ENCODE measurements at places on chromosomes 1 and 21.

DNA sequence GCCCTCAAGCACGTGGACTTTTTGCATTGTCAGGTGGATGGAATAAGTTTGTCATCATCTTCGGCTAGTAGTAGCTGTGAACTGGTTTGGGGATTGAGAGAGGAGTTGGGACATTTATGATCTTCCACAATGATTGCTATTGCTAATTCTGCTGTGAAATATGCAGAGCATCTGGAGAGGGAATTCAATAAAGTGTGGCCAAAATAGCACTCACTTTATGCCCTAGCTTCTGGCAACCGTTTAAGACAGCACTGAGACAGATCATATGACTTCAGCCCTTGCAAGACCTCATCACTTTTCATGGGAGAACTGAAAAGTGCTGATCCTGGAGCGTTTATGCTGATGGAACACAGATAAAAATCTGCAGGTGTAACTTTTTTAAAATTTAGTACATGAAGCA lies 360.8 kb downstream of the GPATCH2 start:
- DNase-seq: no peak

DNA sequence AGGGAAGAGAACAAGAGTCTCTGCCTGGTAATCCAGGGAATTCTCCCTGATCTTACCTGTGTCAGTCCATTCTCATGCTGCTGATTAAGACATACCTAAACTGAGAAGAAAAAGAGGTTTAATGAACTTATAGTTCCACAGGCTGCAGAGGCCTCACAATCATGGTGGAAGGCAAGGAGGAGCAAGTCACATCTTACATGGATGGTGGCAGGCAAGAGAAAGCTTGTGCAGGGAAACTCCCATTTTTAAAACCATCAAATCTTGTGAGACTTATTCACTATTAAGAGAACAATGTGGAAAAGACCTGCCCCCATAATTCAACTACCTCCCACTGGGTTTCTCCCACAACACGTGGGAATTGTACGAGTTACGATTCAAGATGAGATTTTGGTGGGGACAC lies 34.2 kb upstream of the LRRC8B start:
- DNase-seq: no peak

GRCh38 chr1:243332440-243332839 lies 76.6 kb downstream of the SDCCAG8 start:
- DNase-seq: no peak

- no peak for DNase-seq
Measured at GRCh38 chr1:196148367-196148970, 459.8 kb downstream of the KCNT2 start.

- no peak for DNase-seq
Measured at GRCh38 chr1:37574834-37575480, 18.2 kb downstream of the DNALI1 start.

GRCh38 chr1:192700834-192701271 lies 64.9 kb downstream of the RGS13 start:
- DNase-seq: no peak

DNA sequence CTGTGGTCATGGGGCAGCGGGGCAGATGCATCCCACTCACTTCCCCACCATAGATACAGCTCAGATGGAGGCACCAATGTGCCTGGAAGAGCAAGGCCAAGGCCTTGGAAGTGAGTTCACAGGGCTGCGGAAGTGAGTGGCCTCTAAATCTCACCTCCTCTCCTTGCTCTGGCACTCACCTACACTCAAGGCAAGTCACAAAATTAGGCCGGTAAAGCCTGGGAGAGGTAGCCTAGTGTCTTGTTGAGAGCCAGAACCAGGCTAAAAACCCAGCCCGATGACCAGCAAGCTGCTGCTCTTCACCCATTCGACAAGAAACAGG lies 57.5 kb downstream of the SSBP3 start:
- no peak for DNase-seq

DNA sequence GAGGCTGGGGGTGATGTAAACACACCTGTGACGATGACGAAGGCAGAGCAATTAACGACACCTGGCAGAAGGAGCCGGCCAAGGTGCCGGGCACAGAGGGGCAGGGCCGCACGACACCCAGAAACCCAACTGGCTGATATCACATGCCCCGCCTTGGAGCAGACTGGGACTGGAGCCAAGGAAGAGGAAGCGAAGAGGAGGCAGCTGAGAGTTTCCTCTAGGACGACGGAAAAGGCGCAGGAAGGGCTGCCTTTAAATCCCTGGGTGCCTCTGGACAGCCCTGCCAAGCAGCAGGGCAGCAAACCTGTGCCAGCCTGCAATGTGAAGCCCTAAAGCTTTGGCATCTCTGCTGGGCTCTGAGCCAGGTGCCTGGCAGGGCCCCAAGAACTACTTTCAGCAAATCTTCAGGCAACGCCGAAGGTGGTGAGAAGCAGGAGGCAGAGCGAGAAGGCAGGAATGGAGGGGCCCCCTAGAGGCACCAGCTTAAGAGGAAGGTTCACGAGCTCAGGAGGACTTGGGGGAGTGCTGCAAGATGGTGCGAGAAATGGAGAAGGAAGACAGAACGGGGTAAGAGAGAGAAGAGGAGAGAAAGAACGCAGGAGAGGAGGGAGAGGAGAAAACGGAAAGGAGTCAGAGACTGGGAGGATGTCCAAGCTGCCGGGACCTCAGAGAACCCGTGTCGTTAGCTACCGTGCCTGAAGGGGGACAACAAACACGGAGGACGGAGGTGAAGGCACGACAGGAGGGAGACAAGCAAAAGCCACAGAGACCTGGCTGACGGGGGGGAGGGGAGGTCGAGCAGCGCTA lies 25.3 kb upstream of the PEF1 start:
- DNase-seq: no peak

DNA sequence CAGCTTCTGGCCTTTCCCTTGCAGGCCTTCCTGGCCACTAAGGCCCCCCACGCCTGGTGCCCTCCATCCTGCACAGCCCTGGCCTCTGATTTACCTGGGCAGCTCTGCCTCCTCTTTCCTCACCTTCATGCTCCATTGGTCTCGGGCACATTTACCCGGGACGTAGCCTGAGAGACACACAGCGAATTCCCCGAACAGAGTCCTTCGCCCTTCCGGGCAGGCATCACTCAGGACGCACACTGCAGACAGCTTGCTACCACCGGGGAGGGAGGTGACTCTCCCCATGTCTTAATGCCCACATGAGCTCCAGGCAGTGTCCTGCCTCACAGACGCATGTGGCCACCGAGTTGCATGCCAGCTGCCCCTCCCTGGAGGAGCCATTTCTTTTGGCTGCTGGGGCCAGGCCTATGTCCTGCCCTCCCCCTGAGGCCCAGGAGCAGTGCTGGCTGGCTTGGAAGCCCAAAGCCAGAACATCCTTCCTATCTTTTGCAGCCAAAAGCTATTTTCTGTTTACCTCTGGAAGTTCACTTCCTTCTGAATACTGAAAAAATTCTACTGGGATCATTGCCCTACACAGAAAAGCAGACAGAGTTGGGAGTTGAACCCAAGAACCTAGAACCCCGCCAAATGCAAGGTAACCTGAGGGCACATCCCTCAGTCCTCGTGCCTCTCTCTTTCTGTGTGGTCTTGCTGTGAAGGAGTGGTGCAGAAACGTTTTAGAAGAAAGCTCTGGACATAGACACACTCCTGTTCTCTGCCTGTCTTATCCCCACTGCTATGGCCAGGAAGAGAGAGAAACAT lies 209.5 kb downstream of the TOMM20 start:
- no peak for DNase-seq

DNA sequence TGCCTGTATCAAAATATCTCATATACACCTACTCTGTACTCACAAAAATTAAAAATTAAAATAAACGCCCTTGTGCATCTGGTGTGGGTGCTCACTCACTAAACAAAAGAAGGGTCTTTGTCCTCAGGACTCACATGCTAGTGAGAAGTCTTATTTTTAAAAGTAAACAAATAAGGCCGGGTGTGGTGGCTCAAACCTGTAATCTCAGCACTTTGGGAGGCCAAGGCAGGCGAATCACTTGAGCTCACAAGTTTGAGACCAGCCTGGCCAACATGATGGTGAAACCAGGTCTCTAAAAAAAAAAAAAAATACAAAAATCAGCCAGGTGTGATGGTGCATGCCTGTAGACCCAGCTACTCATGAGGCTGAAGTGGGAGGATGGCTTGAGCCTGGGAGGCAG lies 51.5 kb downstream of the BCAR3 start:
- DNase-seq: no peak

DNA sequence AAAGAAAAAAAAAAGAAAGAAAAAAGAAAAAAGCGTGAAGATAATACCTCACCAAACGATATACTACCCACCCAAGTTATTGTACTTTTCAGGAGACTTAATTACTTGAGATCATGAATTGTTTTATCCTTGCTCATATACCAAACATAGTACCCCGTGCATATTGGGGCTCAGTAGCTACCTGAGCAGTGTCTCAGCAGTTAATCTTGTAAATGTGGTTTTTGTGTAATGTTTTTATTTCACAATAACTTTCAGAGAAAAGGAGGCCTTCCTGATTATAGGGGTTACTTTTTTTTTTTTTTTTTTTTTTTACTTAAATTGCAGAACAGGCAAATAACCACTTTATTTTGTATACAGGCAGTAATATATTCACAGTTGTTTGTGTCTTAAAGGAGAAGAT lies 80.3 kb downstream of the OSBPL9 start:
- DNase-seq: no peak

DNA sequence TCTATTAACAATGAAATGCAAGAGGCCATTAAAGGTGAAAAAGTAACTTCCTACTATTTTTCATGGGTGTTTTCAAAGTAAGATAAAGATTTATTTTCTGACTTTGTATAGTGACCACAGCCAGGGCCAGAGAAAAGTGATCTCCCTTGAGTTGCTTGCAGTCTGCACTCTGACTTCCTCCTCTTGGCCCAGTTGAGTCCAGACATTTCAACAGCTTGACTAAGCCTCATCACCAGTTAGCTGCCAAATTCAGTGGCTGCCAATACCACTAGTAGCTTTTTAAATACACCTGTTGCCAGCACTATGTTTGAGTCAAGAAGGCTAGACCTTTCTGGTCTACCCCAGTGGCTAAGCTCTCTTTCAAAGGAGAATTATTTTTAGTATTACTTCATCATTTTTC lies 3.7 kb upstream of the NEK7 start:
- DNase-seq: no peak

- no peak for DNase-seq
Measured at GRCh38 chr1:237901299-237901934, 10.7 kb upstream of the ZP4 start.

Data from stimulated activated CD8-positive, alpha-beta memory T cell treated with anti-CD3 and anti-CD28 coated beads, Interleukin-15, amount 100 ng/mL, for 24 hours (primary cell).